C1 segment of cervical spinal cord (tissue), 14 donors: ENCODE measurements at places on chromosomes 3 and 15.

GRCh38 chr15:100592898-100593297 is 9.1 kb downstream of the LINS1 start:
- no peak for DNase-seq

DNA sequence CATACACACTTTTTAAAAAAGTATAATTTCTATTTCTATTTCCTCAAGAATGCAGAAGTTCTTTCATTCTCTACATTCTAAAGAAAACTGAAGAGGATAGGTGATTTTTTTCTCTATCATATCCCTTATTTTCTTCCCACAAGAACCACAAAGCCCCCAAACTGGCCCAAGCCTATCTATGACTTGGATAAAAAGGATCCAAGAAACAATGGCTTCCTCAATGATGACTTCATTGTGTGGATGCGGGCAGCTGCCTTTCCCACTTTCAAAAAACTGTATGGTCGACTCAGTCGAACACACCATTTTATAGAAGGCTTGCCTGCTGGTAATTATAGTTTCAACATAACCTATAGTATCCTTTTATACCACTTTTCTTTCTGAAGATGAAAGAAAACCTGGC is 52.9 kb upstream of the TBC1D23 start:
- DNase-seq: no peak

DNA sequence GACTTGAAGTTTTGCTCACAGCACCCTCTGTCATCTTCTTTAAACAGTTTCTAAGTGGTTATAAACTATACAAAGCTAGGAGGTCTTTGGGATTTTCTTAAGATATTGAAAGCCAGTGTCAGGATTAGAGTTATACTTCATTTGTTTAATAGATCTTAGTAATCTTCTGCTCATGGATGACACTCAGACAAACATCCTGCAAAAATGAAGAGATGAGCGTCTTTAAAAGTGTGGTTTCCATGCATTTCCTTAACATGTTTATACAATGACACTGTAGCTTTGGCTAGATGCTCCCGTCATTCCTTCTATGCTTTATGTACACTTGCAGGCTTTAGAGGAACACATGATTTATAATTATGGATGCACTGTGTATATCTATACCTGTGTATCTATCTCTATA is 182.2 kb downstream of the NAALADL2 start:
- DNase-seq: no peak

DNA sequence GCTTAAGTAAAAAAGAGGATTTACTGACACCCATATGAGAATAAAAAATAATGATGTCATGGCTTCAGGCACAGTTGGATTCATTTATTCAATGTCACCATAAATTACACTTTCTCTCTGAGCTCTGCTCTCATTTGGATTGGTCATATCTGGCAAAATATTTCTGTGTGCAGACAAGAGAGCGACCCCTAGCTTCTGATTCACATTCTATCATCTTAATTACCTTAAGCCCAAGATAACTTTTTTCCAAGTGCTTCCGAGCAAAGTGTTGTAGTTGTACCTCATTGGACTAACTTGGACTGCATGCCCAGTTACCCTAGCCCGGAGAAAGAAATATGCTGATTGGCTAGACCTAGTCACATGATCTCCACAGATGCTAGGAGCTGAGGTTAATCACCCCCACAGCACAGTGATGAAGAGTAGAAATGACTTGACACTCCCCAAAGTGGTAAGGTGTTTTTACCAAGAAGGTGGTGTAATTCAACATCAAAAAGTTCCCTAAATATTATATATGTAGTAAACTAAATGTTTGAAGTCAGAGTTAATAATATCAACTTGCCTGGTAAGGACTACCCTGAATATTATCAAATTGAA is 552.2 kb upstream of the SUCLG2 start:
- DNase-seq: no peak

DNA sequence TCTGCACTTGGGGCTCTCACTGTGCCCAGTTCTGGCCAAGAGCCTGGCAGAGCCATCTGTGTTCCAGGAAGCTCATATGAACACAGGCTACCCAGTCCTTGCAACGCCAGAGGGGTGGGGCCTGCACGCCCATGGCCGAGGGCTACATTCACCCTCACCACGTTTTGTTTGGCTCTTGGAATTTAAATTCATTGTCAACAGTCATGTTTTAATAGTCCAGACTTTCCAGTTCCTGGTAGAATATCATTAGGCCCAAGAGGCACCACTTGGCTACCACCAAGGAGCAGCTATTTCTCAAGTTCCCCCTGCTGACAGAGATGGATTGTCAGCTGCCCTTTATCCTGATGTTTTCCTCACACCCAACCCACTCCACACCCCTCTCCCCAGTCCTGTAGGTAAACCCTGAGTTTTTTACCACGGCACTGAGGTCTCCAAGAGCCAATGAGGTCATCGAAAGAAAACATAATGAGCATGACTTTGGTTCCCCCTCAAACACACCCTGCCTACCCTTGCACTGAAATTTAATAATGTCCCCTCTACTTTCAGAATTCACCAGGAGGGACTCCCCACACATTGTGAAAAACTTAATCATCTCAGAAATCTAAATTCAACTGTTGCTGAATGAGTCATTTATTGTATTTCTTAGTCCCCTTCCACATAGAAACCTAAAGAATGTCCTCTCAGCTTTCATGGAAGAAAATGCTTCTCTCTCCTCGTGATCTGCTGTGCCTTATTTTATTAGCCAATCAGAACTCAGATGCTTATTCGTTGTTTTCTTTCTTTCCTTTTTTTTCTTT is 125.1 kb downstream of the SHQ1 start:
- no peak for DNase-seq

- DNase-seq: no peak
These were observed 19.9 kb upstream of the LRRC58 start for GRCh38 chr3:120369037-120369467.

- no peak for DNase-seq
These were observed 59.3 kb downstream of the MEIS2 start for GRCh38 chr15:37041042-37041441.

GRCh38 chr3:41120460-41120859 is 78.8 kb upstream of the CTNNB1 start:
- DNase-seq: no peak

DNA sequence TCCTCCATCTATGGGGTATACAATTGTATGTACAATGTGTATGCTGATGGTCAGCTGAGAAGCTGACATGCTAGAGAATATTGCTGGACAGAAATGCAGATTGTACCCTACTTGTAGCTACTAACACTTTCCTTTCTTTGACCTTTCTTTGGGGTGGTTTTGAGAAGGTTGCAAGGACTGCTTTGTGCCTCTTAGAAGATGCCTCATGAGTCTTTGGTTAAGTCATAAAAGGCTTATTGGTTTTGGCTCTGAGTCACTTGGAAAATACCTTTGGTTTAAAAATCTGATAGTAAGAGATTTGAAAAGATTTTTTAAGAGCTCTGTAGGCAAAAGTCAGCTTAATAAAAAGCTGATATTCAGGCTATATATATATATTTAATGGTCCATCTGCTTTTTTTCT is 71.5 kb downstream of the ZMAT3 start:
- no peak for DNase-seq
